Activated T-cell treated with anti-CD3 and anti-CD28 coated beads for 4 hours (primary cell): ENCODE measurements at places on chromosomes 3 and 15.

DNA sequence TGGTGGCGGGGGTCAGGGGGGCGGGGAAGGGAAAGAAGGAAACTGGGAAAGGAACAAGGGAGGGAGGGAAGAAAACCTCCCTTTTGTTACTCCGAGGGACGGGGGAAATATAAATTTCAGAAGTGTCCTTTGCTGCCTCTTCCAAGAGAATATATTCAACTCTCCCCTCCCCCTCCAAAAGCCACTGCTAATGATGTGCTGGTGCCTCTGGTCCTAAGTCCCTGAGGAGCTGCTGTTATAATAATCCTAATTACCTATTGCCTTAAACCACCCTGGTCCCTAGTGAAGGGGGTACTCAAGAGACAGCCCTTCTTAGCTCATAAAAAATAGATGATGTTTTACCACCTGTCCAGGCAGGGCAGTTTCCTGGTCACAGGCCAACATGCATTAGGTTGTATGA is 118.3 kb upstream of the TRIM42 start:
- no peak for DNase-seq

DNA sequence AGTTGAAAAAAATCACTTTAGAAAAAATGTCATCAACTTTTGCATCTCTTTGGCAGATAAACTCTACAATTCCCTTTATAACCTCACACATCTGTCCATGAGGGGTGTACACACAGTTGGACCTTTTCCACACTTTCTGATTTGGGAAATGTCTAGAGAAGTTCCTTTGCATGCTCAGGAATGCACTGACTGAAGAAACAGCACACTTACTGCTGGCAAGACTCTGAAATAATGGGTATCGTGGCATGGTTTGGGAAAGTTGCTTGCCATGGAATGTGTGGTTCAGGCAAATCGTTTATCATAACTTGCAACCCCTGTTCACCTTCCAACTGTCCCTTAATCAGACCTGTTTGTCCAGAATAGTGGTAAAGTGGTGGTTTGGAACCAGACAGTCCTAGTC is 135.3 kb upstream of the TGFBR2 start:
- no peak for DNase-seq

DNA sequence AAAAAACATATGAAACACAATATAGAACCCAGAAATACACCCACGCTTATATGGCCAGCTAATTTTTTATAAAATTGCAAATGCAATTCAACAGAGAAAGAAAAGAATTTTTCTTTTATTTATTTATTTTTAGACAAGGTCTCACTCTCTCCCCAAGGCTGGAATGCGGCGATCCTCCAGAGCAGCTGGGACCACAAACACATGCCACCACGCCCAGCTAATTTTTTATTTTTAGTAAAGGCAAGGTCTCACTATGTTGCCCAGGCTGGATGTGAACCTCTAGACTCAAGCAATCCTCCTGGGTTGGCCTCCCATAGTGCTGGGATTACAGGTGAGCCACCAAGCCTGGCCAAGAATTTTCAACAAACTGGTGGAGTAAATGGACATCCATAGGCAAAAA is 117.9 kb downstream of the SCAPER start:
- DNase-seq: no peak

DNA sequence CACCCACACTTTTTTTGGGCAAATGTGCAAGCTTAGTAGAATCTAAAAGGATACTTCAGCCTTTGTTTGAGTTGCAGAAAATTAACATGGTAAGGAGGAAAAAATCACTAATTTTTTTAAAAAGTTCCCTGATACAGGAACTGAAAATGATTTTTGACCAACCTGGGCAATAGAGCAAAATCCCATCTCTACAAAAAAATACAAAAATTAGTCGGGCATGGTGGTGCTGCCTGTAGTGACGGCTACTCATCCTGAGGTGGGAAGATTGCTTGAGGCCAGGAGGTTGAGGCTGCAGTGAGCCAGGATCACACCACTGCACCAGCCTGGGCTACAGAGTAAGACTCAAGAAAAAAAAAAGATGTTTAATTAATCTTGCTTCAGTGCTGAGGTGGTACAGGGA is 10.6 kb upstream of the GABPB1 start:
- DNase-seq: no peak

DNA sequence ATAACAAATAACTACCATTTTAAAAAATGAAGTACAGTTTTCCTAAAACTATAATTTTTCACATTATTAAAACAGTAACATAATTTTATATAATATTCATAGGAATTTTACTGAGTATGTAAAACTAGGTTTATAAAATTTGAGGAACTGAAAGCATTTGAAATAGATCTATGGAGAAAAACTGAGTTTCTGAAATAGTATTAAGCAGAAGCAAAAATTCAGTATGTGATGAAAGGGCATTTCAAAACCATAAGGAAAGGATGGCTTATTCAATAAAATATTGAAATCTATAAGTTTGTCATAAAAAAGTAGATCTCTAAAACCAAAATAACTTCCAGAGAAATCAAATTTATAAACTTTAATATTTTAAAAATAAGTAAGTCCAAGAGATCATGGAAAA is 53.4 kb downstream of the GBE1 start:
- no peak for DNase-seq

GRCh38 chr3:10423171-10423882 is 82.1 kb downstream of the ATP2B2 start:
- DNase-seq: no peak

- no peak for DNase-seq
Measured at GRCh38 chr3:50627407-50628051, 10.6 kb downstream of the MAPKAPK3 start.

- peak; percentile 48 for DNase-seq
Measured at GRCh38 chr3:152272771-152273242, 4.1 kb downstream of the MBNL1 start.

DNA sequence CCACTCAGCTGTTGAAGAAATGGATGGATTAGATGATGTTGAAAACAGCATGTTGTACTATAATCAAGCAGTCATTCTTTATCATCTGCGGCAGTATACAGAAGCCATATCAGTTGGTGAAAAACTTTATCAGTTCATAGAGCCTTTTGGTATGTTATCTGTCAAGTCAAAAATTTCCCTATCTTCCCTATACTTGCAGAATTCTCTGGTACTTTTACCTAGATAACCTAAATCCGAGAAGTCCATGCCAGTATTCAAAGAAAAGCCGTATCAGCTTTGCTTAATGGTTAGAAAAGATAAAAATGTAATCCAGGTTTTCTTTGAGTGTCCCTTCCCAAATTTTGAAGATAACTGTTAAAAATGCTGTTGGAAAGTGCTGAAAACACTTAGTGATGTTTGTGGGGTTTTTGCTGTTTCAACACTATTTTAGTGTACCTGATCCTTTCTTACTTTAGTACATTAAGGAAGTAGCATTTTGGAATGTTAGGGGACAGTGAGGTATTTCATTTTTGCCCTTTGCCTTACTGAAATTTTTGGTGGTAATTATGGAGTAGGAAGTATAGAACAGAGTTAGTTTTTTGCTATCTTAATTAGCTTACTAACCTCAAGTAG is 23.8 kb downstream of the CNOT10 start:
- DNase-seq: no peak

DNA sequence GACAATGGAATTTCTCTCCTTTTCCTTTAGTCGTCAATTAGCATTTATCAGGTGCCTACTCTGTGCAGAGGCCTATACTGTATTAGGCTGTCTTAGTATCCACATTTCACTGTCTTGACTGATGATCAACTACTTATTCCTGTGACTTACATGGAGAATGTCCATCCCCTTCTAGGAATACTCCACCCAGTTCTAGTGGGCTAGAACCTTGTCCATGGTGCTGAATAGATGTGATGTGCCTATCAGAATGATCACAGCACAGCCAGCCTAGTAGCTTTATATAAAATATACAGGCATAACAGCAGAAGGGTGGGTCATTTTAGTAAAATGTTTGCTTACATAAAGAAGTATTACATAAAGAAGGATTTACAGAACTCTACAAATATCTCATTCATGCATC is 621.4 kb downstream of the PDCD6IP start:
- DNase-seq: no peak

DNA sequence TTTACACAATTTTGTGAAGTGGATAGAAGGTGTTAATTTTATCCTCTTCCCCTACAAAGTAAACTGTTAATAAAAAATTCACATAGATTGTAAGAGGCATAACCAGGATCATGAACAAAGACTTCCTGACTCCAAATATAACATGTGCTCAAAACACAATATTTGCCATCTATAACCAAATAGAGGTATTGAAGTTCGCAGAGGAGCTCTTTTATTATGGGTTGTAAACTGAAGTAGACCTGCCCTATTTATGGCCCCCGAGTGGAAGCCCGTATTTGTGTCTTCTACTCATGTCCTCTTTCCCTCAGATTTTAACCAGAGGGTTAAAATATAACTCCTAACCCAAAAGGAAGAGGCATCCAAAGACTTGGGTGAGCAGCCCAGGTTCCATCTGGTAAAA is 285.6 kb upstream of the COL8A1 start:
- DNase-seq: no peak

GRCh38 chr15:42939841-42940240 is 19.3 kb upstream of the TTBK2 start:
- no peak for DNase-seq

DNA sequence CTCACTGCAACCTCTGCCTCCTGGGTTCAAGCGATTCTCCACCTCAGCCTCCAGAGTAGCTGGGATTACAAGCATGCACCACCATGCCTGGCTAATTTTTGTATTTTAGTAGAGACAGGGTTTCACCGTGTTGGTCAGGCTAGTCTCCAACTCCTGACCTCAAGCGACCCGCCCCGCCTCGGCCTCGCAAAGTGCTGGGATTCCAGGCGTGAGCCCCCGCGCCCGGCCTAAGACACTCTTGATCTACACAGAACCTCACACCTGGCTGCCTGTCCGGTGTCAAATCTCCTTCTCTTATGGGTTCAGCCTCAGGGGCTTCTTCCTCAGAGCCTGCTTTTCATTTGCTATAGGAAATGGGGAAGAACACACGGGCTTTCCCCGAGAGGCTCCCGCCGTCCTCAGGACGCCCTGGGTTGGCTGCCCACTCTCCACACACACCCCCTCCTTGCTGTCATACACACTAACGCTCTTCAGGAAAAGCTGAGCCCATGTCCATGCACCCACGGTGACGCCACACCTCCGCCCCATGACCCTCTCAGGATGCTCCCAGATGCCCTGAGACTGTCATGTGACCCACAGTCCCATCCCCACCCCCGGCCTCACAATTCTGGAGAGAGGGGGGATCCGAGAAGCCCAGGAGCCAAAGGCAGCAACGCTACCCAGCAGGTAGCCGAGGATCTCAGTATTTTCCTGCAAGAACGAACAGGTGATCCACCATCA is 10.4 kb downstream of the TMEM44 start:
- DNase-seq: no peak

- DNase-seq: no peak
Measured at GRCh38 chr3:170869239-170869590, 780 bp downstream of the RPL22L1 start.

- DNase-seq: no peak
Measured at GRCh38 chr15:78680431-78681075, 39.5 kb upstream of the CHRNB4 start.

GRCh38 chr3:196735751-196736150 is 3.9 kb upstream of the PAK2 start:
- no peak for DNase-seq

DNA sequence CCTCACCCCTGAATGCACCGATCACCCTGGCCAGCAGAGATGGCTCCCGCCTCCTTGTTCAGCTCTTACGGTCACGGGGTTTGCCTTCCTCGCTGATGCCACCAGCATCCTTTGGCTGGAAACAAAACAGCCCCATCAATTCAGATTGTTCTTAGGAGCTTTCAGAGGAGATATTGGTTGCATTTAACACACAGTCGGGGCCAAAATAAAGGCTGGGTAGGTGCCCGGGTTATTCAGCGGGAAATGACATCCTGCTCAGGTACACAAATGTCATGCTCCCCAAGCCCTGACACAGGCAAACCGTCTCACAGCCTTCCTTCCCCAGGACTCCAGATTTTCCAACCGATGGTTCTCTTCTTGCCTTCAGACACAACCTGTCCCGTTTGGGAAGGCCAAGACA is 62.4 kb upstream of the MEF2A start:
- no peak for DNase-seq

GRCh38 chr3:182981038-182981380 is 671 bp upstream of the DCUN1D1 start:
- no peak for DNase-seq

DNA sequence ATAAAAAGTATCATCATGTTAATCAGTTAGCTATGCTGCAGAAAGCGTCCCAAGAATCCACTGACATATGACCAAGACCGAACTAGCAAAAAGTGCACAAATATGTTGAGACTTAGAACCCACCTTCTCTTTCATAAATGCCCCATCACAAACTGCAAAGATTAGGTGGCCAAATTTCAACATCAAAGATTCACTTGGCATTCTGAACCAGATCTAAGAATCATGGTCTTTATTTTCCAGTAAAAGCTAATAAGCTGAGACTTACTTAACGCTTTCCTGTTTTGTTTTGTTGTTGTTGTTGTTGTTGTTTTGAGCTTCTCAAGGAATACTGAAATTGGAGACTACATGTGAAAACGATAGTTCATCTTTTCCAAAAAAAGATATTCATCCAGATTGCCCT is 62.4 kb downstream of the ZBTB20 start:
- no peak for DNase-seq

GRCh38 chr3:150296966-150297365 is 111.1 kb upstream of the TSC22D2 start:
- no peak for DNase-seq

DNA sequence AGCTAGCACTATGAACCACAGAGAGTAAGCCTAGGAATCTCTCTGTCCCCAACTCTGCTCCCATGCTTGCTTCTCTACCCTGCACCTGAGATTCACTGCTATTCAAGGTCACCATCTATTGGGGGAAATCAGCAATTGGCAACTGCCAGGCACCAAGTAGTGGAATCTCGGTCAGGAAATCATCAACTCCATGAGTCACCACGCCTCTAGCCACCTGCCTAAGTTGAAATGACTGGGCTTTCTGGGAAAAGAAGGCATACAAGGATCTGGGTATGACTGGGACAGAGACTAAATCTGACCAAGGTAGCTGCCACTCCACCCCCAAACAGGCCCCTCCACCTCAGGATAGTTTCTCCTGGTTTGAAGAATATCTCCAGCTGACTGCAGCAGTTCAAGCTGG is 464.1 kb upstream of the CBLB start:
- DNase-seq: no peak

DNA sequence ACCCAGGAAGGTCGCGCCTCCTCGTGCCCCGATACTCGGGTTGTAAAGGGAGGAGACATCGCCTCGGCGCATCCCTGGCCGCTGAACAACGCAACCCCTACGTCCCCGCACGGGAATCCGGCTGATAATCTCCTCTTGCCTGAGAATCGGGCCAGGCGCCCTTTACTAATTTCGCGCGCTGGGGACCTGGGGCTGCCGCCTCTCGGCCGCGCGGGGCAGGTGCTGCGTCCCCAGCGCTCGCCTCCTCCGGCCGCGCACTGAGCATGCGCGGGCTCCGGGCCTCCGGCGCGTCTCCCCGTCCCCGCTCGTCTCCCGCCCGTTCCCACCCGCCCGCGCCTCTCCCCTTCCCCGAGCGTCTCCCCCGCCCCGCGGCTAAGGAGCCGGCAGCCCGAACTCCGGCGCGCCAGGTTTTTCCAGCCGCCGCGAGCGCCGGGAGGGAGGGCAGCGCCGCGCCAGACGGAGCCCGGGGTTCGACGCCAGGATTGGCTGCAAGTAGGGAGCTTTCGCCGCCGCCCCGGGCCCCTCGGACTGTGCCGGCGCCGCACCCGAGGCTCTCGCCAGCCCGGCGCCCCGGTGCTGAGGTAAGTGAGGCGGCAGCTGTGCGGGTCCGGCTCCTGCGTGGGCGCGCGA is at the start of gene CNTN4:
Gene CNTN4 (plus strand): TSS at position 469 of the 630 bp plus-strand sequence.
- no peak for DNase-seq

GRCh38 chr3:153894857-153895256 is 226.3 kb upstream of the ARHGEF26 start:
- no peak for DNase-seq
